ENCODE measurements at places on chromosomes 5 and 9.

GRCh38 chr5:74482523-74482922, 158.0 kb downstream of the ENC1 start:
- DNase-seq = no peak

DNA sequence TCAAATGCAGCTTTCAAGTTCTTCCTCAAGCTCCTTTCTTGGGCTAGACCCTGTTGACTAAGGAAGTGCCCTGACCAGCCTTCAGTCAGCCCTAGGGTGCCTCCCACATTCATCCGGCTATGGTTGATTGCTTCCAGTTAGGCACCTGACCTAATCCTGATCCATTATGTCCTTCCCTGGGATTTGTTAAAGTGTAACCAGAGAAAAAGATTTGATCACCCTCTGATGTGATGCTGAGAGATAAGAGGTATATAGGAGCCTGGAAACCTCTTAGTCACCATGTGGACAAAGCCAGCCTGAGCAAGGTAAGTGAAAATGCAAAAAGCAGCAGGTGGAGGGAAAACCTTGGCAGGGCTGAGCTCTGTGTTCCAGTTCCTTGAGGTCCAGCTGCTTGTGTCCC, 178.8 kb upstream of the ERCC6L2 start:
- DNase-seq = no peak

DNA sequence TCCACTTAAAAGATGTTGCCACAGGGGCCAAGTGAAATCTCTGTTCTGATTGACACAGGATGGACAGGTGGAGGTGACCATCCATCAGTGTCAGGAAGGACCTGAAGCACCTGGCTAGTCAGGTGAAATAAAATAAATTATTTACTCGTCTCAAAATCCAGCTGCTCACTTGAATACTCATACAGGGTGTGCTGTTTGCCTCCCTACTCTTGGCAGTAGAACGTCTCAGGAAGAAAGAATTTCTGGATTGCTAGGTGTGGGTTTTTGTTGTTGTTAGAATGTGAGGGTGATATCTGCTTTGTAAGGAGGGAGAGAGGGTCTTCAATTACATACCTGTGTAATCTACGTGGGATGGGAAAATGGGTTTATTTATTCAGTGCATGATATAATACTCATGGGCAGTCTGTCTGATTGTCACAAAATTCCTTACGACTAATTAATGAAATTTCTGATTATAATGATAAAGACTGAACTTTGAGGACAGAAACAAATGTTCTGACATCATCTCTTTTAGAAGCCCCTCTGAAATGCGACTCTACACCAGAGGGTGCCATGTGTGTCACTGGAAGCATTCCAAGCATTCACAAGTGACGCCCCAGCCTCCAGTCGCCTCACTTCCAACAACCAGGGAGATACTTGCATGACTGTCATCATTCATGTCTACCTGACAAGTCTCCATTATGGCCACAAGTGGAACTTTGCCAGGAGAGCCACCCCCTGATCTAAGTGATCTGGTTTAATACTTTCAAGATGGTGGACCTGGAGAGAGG, 218.4 kb downstream of the GAPVD1 start:
- DNase-seq = no peak

GRCh38 chr5:68161156-68161555, 54.4 kb upstream of the PIK3R1 start:
- DNase-seq = no peak

GRCh38 chr5:15585128-15585527, 85.1 kb downstream of the FBXL7 start:
- DNase-seq = no peak

DNA sequence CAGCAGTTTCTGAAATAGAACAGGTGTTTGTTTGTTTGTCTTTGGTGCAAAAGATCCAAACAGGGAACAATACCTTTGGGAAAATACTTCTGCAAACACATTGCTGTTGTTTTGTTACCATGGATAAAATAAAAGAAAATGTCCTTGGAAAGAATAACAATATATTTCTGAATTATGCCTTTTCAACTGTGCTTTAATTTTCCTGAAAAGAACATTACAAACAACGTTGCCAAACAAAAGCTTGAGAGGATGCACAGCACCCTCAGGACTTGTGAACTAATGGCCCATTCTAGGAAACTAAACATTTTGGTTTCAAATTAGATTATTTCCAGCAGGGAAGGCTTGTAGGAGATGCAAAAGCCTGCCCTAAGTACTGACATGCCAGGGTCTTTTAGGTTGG, 967.2 kb downstream of the TLE4 start:
- no peak for DNase-seq

DNA sequence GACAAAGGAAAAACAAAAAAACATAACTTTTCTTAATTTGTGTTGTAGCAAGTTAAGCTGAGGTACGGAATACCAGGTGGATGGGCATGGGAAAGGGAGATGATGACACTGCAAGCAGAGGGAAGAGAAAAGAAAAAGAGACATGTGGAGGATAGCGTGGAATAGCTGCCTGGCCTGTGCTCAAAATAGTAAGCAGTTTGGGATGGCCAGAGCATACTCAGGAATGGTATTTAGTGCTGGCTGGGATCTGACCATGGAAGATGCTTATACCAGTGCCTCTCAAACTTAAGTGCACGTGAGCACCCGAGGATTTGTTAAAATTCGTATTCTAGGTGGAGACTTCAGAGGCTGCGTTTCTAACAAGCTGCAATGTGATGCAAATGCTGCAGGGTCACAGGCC, 41.3 kb downstream of the LNPEP start:
- no peak for DNase-seq

DNA sequence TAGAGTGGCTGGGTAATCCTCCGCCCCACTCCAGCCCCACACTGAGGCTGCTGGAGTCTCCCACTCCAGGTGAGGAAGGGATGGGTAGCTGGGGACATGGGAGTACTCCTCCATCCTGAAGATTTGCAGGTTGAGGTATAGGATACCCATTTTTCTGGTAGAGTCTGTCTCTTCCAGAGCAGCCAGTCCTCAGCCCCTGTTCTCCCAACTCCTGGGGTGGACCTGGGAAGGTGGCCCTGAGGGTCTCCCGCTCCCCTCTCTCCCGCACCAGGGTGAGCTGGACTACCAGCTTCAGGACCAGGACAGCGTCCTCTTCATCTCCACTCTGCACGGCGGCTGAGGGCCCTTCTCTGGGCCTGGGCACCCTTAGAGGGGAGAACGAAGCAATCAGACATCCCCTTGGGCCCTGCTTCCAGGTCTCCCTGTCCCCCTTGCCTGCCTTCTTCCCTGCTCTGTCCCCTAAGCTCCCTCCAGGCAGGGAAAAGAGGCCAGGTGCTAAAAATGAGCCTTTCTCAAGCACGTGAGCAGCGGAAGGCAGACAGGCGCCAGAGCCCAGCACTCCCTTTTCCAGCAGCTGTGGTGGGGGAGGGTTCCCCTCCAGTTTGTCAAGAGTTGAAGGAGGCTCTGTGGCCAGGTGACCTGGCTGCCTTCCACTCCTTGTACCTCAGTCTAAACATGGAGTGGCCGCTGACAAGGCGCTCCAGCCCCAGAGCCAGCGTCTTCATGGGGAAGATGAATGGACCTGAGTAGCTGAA, 18.4 kb downstream of the URM1 start:
- no peak for DNase-seq

GRCh38 chr5:181188700-181189362, 16.2 kb downstream of the TRIM7 start:
- no peak for DNase-seq

GRCh38 chr9:105054491-105054890, 126.5 kb upstream of the ABCA1 start:
- no peak for DNase-seq

DNA sequence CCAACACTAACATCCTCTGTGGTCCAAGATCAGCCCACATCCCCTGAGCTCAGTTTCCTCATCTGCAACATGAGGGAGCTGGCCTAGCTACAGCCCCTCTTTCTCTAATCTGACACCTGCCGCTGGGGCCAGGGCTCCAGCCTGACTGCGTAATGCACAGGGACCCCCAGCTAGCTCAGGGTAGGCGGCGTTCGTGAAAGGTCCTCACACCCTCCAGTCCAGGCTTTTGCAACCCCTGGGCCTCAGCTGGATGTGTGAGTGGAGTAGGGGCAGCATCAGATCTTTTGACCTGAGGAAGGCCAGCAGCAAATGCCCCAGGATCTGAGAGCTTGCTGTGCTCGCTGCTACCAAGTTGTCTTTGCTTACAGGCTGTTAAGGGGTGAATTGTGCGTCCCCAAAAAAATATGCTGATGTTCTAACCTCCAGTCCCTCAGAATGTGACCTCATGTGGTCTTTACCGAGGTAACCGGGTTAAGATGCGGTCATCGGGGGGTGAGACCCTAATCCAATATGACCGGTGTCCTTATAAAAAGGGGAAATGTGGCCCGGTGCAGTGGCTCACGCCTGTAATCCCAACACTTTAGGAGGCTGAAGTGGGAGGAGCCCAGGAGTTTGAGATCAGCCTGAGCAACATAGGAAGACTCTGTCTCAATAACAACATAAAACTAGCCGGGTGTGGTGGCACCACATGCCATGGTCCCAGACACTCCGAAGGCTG, 47.8 kb downstream of the PLPP7 start:
- DNase-seq = no peak

GRCh38 chr9:134178394-134178767, 14.0 kb upstream of the RNU6ATAC start:
- no peak for DNase-seq

- no peak for DNase-seq
Observed at GRCh38 chr9:518540-518939, 303.9 kb downstream of the DOCK8 start.

DNA sequence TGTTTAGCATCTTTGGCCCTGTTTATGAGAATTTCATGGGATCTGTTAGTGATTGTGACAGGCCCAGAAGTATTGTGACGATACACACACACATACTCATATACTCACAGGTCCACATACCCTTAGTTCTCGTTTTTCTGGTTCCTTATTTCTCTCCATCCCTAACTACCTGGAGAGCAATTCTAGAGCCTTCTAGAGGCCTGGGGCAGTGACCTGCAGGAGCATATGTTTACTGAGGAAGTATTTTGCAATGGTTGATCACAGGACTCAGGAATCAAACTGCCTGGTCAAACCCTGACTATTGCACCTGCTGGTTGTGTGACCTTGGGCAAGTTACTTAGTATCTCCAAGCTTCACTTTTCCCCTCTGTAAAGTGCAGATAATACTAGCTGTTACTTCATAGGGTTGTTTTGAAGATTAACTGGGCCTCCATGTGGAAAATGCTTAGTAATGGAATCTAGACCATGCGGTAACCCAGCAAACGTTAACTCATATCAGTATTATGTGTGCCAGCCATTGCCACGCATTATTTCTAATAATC, 8.7 kb downstream of the PAPPA start:
- no peak for DNase-seq

- no peak for DNase-seq
Observed at GRCh38 chr5:89934069-89934468, 475.5 kb downstream of the CETN3 start.

GRCh38 chr9:16100537-16101091, 547.8 kb downstream of the CCDC171 start:
- no peak for DNase-seq

DNA sequence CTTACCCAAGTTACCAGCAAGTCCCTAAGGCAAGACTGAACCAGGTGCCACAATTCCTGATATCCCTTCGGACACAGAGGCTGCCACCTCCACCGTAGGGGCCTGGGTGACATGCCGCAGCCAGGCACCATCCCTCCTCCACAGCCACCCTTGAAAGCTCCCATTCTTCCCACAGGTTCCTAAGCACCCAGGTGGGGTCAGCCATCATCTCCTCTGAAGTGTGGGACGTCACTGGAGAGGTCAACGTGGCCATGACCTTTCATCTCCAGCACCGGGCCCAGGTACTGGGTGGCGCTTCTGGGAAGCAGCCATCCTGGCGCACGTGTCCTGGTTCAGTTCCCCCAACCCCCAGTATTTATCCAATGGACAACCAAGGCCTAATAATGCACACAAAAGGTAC, 8.2 kb downstream of the ADGRD2 start:
- DNase-seq = no peak

- no peak for DNase-seq
Observed at GRCh38 chr9:33139421-33140228, 27.5 kb downstream of the B4GALT1 start.

DNA sequence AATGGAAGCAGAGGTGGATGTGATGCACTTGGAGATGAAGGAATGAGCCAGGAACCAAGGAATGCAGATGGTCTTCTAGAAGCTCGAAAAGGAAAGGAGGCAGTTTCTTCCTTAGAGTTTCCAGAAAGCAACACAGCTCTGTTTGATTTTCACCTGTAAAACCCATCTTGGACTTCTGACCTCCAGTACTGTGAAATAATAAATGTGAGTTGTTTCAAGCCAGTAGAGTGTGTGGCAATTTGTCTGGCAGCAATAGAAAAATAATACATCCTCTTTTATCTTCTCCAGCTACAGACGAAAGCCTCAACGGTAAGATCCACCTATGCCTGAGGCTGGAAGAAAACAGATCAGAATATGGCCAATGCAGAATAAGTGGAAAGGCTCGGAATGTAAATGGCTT, 199.7 kb downstream of the HINT1 start:
- DNase-seq = no peak

DNA sequence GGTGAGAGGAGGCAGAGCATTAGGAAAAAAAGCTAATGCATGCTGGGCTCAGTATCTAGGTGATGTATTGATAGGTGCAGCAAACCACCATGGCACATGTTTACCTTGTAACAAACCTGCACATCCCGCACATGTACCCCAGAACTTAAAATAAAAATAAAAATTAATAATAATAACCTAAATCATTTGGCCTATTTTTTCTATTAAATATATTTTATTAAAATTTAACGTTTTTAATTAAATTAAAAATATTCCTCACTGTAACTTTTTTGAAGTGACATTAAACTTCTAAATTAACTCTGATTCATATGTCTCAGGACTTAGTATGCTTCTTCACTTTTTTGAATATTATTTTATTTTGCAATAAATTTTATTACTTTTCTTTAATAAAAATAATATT, 83.7 kb upstream of the PARP8 start:
- no peak for DNase-seq
